MCF 10A (cell line): ENCODE measurements at places on chromosomes 5 and 9. TPM values are rescaled to one million over a fixed set of nuclear protein-coding genes. Genes with fewer than 3 reads are reported as not detected.
A peak's percentile ranks its signal among the peaks of the same experiment; 100 is the strongest.

DNA sequence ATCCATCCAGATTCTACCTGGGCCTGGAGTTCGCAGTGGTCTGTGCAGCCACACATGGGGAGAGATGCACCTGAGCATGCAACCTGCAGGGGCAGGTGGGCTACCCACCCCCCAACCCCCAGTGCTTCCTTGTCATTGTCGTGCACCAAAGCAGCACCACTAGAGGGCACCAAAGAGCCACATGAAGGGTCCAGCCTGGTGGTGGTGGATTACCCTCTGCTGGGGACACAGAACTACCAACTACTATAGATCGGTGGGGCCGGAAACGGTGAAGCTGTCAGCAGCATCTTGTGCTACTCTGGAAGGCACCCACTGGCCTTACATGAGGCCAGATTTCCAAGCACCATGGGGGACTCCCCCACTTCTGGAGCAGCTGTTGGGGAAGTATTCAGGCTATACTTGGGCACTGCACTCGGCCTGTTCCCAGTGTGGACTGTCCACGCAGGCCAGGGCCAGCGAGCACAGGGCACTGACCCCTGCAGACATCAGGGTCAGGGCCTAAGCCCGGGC is 60.2 kb upstream of the TBC1D2 start:
- H3K4me3 ChIP-seq = no peak overlapping the region
- peak; percentile 84 for DNase-seq
- peaks cover 6% of the 10 kb centered on the region for H3K4me1 ChIP-seq

- peaks cover 15% of the 10 kb centered on the region for H3K4me1 ChIP-seq
- no peaks in the 10 kb centered on the region for H3K36me3 ChIP-seq
- no peak for DNase-seq
Observed at GRCh38 chr5:150625831-150626746, 14.4 kb upstream of the SYNPO start.

DNA sequence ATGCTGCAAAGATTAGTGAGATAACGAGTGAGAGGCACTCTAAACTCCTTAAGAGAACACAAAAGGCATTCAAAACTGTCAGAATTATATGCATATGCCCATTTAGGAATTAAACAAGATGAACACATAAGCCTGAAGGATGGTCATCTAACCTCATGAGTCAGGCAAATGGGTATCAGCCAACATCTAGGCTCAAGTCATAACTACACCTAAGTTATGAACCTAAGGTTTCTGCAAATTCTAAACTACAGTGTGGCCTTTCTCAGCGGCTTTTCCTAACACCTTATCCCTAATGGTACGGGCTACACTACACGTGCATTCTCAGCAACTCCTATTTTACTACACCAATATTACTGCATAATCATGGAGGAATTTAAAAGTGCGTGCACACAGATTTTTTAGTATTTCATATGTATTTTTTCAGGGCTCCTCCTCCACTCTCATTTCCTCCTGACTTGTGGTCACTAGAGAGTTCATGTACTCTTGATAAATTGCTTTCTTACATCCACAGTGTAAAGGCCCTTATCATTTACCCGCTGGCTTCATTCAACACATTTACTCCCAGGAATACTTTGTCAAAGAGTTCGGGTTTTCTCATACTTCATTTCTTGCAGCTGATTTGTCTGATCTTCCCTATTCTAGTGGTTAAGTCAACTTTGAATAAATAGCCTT is 316.5 kb downstream of the BNC2 start:
- no peaks in the 10 kb centered on the region for H3K36me3 ChIP-seq
- no peaks in the 10 kb centered on the region for H3K27me3 ChIP-seq
- no peak overlapping the region for H3K4me3 ChIP-seq
- no peak overlapping the region for H3K27ac ChIP-seq

GRCh38 chr9:93132287-93132927 is 1.6 kb downstream of the NINJ1 start:
- peak; percentile 94 for DNase-seq
- H3K4me1 ChIP-seq = peaks cover 22% of the 10 kb centered on the region
- no peaks in the 10 kb centered on the region for H3K27me3 ChIP-seq
- peak overlapping the region; percentile 78 for H3K4me3 ChIP-seq
- H3K27ac ChIP-seq = peak overlapping the region; percentile 77

- peaks cover 41% of the 10 kb centered on the region for H3K27me3 ChIP-seq
- H3K4me1 ChIP-seq = no peaks in the 10 kb centered on the region
- no peak overlapping the region for H3K27ac ChIP-seq
Observed at GRCh38 chr9:26326563-26326962, 566.0 kb downstream of the CAAP1 start.

- H3K36me3 ChIP-seq = no peaks in the 10 kb centered on the region
- no peak overlapping the region for H3K4me3 ChIP-seq
- H3K27ac ChIP-seq = no peak overlapping the region
Observed at GRCh38 chr9:121240472-121241135, 27.4 kb upstream of the GSN start.

DNA sequence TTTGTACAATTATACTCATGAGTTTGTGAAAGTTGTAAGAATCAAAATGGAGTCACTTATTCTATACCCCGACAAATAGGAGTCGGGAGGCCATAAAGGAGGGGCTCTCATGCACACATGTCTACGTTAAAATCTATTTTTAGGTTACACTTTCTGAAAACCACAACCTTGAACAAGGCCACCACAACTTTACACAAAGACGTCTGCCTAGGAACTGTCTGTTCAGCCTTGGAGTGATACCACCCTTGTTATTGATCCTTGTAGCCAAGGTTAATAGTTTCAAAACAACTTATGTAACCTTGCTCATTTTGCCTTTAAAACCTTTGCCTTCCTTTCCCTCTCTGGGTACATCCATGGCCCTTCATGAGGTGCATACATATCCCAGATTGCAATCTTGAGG is 4.1 kb upstream of the NDFIP1 start:
- H3K36me3 ChIP-seq = no peaks in the 10 kb centered on the region
- no peak for DNase-seq
- H3K4me1 ChIP-seq = peaks cover 6% of the 10 kb centered on the region
- H3K27me3 ChIP-seq = no peaks in the 10 kb centered on the region
- no peak overlapping the region for H3K4me3 ChIP-seq

- peaks cover 7% of the 10 kb centered on the region for H3K36me3 ChIP-seq
- H3K27ac ChIP-seq = no peak overlapping the region
- no peak for DNase-seq
- no peaks in the 10 kb centered on the region for H3K4me1 ChIP-seq
Observed at GRCh38 chr5:41973887-41974286, 48.8 kb downstream of the FBXO4 start.

DNA sequence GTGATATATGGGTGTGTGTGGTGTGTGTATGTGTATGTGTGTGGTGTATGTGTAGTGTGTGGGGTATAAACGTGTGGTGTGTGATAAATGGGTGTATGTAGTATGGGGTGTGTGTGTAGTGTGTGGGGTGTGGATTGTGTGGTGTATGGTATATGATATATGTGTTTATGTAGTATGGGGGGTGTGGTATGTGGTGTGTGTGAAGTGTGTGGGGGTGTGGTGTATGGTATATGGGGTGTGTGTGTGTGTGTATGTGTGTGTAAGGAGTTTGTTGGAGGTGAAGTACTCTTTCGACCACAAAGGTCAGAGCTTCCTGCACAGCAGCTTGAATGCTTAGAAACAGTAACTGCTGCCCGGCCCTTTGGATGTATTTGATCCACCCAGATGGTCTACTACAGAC is 145.2 kb upstream of the IQGAP2 start:
- H3K27me3 ChIP-seq = peaks cover 63% of the 10 kb centered on the region
- no peak overlapping the region for H3K4me3 ChIP-seq
- no peaks in the 10 kb centered on the region for H3K36me3 ChIP-seq
- H3K27ac ChIP-seq = no peak overlapping the region
- no peak for DNase-seq

DNA sequence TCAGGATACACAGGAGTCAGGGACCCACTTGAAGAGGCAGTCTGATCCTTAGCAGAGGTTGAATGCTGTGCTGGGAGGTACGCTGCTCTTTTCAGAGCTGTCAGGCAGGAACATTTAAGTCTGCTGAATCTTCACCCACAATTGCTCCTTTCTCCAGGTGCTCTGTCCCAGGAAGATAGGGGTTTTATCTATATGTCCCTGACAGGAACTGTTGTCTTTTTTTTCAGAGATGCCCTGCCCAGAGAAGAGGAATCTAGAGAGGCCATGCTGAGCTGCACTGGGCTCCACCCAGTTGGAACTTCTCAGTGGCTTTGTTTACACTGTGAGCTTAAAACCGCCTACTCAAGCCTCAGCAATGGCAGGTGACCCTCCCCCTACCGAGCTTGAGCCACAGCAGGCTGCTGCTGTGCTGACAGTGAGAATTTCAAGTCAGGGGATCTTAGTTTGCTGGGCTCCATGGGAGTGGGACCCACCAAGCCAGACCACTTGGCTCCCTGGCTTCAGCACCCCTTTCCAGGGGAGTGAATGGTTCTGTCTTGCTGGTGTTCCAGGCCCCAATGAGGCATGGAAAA is 169.0 kb downstream of the FBXL17 start:
- H3K27ac ChIP-seq = no peak overlapping the region
- H3K27me3 ChIP-seq = no peaks in the 10 kb centered on the region
- DNase-seq = peak; percentile 52
- H3K36me3 ChIP-seq = peaks cover 10% of the 10 kb centered on the region
- no peak overlapping the region for H3K4me3 ChIP-seq
- H3K4me1 ChIP-seq = peaks cover 7% of the 10 kb centered on the region

- H3K4me1 ChIP-seq = peaks cover 6% of the 10 kb centered on the region
- no peak for DNase-seq
- H3K27ac ChIP-seq = peak overlapping the region; percentile 71
Observed at GRCh38 chr9:136886610-136887597, 588 bp downstream of the TRAF2 start.

DNA sequence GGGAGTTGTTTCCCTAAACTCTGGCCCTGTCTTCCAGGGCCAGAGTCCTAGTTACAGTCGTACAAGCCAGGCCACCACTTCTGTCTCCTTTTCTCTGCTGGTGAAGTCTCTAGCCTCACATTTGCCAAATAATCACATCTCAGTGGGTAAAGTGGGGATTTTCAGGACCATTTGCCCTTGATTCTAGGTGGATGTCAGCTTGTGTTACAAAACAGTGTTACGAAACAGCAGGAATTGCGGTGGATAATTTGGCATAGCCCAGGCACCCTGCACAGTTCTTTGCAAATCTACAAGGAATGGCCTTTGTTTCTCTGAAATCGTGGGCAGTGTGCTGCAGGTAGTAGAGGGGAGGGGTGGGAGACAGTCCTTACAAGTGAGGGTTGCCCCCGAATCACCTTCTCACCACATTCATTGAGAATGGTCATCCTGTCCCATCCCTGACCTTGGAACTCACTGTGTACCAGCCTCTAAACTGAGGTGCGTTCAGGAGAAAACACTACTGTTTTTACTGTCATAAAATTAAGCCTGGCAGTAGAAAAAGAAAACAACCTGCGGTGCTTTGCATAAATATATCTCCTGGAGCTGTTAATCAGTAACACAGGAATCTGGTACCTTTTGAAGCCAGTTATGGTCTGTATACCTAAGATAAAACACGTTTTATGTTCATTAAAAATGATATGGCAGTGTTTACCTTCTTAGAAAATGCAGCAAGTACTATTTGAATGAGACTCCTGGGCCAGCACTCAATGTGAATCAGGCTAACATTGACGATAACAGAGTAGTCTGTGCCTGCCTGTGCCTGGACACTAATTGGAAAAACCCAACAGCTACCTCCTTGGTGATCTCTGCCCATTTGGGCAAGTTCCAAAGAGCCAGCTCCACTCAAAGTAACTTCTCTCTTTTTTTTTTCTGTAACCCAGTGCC is 44.3 kb downstream of the CYSTM1 start:
- peaks cover 50% of the 10 kb centered on the region for H3K4me1 ChIP-seq
- H3K4me3 ChIP-seq = no peak overlapping the region
- no peaks in the 10 kb centered on the region for H3K36me3 ChIP-seq
- no peaks in the 10 kb centered on the region for H3K27me3 ChIP-seq
- DNase-seq = peak; percentile 75
- H3K27ac ChIP-seq = no peak overlapping the region

DNA sequence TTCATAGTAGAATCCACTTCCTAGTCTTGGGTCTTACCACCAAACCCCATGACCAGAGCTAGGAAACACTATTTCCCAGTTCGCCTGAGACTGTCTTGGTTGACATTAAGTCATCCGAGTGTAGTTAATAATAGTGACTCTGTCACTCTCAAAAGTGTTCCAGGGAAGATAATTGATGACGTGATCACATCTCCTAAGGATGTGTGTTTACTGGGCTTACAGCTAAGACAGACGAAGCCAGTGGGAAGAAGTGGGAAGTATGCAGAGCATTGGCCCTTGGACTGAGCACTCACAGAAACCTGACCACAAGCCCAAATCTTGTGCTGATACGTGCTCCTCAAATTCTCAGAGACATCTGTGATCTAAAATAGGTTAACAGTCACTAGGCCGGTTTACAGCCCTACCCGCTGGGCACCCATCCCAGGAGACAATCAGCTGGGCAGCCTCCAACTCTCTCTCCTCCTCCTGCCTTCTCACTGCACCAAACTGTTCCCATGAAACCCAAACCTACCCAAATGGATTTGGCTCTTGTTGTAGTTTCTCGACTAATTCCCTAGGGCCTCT is 316.6 kb downstream of the TLE1 start:
- H3K27ac ChIP-seq = no peak overlapping the region
- H3K4me1 ChIP-seq = no peaks in the 10 kb centered on the region
- no peak for DNase-seq
- no peak overlapping the region for H3K4me3 ChIP-seq

GRCh38 chr9:3074247-3074646 is 230.4 kb upstream of the PUM3 start:
- H3K4me1 ChIP-seq = no peaks in the 10 kb centered on the region
- no peak overlapping the region for H3K4me3 ChIP-seq
- no peak for DNase-seq
- H3K27me3 ChIP-seq = no peaks in the 10 kb centered on the region

DNA sequence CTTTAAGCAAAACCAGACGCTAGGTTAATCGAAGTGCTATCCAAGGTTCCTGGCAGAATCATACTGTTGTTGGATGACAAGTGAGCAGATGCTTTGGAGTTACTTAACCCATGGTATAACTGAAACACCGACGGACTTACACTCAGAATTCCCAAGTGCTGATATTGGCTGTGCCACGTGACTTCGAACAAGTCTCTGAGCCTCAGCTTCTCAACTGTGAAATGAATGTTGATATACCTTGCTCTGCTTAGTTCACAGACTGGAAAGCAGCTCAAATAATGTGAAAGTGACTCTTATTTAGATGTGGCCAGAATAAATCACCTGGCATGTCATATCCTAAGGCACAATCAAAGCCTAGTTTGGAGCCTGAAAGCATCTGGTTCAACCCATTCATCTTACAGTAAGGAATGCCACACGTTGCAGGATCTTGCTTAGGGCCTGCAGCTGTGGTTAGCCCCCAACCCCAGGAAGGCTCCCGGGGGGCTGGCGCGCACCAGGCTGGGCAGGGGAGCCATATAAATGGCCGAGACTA is 759 bp downstream of the GEMIN5 start:
- H3K4me1 ChIP-seq = peaks cover 12% of the 10 kb centered on the region
- H3K36me3 ChIP-seq = peaks cover 25% of the 10 kb centered on the region
- H3K27ac ChIP-seq = peak overlapping the region; percentile 47
- DNase-seq = no peak

The GARNL3 gene
- total RNA-seq = 4.9 and 6.1 TPM in 2 replicates

The CAMK2A gene
- not detected in 2 replicates for total RNA-seq

The FAM174A gene
- 9.7 and 15.4 TPM in 2 replicates for total RNA-seq

The CDC20B gene
- not detected in 2 replicates for total RNA-seq

The CER1 gene
- not detected in 2 replicates for total RNA-seq

The C5orf47 gene
- total RNA-seq = not detected in 2 replicates

The PFN3 gene
- not detected in 2 replicates for total RNA-seq

The DDX4 gene
- total RNA-seq = not detected in 2 replicates

The SLC6A7 gene
- total RNA-seq = not detected in 2 replicates

The BARHL1 gene
- not detected in 2 replicates for total RNA-seq

The TAF11L11 gene
- not detected in 2 replicates for total RNA-seq

The MELK gene
- 25.6 and 33.3 TPM in 2 replicates for total RNA-seq

The PLPPR1 gene
- not detected in 2 replicates for total RNA-seq

The ADAMTS19 gene
- not detected in 2 replicates for total RNA-seq
